ENCODE measurements at places on chromosomes 4 and X.
A peak's percentile ranks its signal among the peaks of the same experiment; 100 is the strongest.

- no peak for DNase-seq
Observed at GRCh38 chr4:2260344-2261109, 1.4 kb downstream of the MXD4 start.

- DNase-seq, result no peak
Observed at GRCh38 chrX:38799995-38800580, 1.2 kb upstream of the MID1IP1 start.

DNA sequence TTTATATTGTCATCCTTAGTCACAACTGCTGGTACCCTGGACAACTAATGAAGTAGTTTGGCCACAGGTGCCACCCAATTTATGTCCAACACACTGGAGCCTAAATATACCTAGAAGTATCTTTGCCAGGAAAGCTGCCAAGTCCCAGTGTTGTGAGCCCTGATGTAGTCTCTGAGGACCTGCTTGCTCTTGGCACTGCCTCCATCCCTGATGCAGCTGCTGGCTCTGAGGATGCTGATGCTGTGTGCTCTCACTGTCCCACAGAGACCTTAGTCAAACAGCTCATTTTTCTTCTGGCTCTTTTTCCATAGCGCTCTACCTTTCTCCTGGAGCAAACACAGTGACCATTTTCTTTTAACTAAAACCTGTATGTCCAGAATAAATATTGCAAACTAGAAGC, 1535.4 kb upstream of the ADGRL3 start:
- DNase-seq, result no peak

- no peak for DNase-seq
Observed at GRCh38 chrX:150084496-150085229, 146.4 kb upstream of the EOLA2 start.

DNA sequence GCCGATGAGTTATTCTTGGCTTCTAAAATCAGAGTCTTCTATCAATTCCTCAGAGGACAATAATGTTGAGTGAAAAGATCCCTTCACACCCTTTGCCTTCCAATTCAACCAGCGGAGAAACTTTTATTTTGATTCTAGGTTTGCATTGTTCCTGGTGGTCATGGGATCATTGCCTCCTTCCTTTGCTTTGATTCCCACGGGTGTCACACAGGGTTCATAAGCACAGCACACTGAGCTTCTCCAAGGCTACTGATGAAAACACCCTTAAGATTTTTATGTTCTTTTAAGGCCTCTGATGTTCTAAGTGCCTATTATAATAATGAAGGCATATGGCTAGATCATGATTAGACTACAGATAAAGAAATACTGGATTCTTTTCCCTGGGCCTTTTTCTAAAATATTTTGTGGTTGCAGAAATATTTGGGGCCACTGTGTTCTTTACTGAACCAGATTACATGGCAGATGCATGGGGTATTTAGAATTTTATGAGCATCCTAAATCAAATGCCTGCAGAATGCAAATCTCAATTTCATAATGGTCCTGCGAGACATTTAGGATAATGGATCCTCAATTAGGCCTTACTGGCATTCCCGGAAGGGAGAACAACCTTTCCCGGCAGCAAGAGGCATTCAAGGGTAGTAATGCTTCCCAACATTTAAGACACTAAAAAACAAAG, 43.9 kb upstream of the FGFBP2 start:
- DNase-seq, result no peak

- no peak for DNase-seq
Observed at GRCh38 chrX:104697294-104697693, 131.3 kb downstream of the IL1RAPL2 start.

DNA sequence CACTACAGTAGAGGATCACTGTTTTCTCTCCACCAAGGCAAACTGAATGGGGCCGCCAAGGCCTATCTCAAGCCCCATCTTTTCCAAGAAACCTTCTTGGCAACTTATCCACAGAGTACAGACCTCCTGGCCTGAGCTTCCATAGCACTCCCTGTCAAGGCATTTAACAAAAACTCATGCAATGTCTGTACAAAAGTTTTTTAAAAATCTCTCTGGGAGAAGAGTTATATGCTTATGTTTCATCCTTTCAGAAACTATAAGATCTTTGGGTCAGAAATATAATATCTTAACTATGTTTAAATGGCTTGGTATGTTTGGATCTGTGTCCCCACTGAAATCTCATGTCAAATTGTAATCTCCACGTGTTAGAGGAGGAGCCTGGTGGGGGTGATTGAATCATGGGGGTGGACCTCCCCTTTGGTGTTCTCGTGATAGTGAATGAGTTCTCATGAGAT, 13.6 kb downstream of the ADAMTS3 start:
- DNase-seq, result no peak

DNA sequence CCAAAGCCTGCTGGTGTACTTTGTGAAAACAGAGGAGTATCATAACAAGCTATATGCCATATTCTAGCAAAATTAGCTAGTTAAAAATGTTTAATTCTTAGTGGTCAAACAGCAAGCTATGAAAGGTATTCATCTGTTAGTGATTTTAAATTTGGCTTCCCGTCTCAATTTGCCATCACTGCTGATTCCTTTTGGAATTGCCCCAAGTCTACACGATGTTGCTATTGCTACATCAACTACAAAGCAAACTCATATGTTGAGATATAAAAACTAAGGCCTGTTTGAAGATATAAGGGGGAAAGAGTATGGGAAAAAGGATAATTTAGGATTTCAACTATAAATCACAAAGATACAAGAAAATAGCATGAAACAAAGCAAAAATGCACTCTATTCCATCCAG, 146.1 kb downstream of the COL25A1 start:
- no peak for DNase-seq

DNA sequence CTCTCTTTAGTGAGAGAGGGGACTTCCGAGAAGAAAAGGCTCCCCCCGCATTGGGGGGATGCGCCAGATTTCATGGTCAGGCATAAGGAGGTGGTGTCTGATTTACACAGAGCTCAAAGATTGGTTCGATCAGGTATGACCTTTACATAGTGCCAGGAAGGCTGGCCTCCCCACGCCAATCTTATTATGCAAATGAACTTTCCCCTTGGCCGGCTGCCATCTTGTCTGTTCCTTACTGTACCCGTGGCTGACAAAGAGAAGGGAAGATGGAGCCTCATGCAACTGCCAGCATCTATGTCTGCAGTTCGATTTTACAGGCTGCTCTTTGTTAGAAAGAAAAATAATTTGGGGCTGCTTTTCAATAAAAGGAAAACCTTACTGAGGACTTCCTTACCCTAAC, 197.2 kb downstream of the GPM6A start:
- no peak for DNase-seq

- no peak for DNase-seq
Observed at GRCh38 chr4:38846015-38846414, 10.6 kb downstream of the TLR6 start.

DNA sequence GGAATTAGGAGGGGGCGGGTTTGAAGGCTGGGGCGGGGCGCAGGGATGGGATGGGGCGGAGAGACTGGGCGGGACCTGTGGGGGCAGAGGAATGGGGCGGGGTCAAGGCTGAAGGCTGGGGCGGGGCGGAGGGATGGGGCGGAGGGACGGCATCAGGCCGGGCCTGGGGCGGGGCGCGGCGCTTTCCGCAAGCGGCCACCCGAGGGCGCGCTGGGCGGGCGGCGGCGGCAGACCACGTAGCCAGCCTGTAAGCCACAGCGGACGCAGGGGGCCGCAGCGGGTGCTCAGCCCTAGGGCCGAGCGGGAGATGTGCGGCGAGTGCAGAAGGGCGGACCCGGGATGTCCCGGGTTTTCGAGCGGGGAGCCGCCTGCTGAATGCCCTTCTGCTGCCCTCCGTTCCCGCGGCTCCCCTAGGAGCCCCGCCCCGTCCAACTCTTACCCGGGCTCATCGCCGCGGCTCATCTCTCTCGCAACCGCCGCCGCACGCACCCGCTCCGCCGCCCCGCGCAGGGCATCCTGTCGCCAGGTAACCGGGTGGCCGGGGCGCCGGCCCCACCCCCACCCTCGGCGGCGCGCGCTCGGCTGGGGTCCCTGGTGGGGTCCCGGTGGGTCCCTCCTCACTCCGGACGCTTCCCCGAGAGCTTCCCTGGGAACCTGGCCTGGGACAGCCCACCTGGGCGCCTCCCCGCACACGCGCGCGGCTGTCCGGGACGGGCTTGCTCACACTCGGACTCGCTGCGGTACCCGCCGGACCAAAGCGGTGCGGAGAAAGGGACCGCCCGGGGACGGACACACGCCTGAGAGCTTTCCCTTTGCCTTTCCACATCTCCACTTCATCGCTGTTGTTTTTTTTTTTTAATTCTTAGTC, at the start of gene CCDC110:
TSS of gene CCDC110 (minus strand) at position 499 of the 868 bp plus-strand sequence. CDS start at position 449, 50 bp downstream.
- peak; percentile 85 for DNase-seq

DNA sequence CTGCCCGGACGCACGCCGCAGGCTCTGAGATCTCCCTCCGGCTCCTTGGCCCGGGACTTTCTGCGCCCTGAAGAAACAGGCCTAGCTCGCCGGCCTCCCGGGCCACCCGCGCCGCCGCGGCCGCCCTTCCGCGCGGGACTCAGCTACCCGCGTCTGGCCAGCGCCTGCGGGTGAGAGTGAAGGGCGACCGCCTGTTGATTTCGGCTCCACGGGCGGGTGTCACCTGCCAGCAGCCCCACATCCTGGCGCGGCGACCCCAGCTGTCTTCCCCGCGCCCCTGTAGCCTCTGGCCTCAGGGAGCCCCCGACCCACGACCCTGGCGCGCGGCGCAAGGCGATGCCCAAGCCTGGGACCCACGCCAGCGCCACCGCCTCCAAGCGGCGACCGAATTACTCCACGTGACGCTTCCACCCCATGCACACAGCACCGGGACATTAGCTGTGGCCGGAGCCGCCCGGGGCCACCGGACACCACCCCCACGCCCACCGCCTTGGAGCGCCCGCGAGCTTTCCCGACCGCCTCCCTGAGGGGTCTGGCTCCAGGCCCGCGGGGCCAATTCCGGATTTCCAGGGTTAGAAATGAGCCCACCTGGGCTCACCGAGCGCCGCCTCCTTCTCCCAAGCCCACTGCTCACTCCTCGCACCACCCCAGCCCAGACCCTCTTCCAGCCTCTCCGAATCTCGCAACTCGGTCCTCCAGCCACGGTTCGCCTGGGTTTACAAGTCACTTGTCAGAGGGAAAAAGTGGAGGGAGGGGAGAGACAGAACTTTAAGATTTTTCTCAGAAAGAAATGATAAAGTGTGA, 10.2 kb downstream of the ARX start:
- DNase-seq, result no peak

- no peak for DNase-seq
Observed at GRCh38 chr4:184384810-184385557, 89.4 kb downstream of the IRF2 start.

DNA sequence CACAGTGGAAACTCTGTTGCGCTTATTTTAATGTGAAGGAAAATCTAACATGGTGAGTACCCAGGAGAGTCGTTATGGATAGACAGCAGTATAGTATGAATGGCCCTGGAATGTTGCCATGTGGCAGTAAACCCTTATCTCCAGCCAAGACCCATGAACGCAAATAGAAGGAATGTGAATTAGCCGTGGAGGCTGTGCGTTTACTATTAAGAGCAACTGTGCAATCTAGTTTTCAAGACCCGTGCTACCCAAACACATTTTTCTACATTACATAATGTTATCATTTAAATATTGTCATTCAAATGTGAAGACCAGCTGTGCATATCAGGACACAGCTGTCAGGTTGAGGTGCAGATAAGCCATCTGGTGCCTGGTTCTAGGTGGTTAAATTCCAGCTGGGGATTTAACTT, 13.3 kb upstream of the AGA start:
- no peak for DNase-seq

DNA sequence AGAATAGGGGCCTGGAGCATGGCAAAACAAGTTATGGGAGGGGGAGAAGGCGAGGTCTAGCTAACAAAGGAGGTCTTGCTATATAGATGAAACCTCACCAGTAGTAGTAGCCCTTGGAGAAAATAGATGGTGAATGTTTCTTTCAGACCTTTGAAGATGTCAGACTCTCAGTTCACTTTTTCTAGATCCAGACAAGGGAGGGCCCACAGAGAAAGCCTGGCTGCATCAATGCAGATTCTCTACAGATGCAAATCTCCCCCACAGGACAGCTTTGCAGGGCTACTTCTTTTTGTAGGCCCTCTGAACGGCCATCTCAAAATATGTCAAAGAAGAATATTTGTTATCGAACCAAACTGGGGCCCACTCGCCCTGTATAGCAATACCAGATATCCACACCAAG, 159.7 kb downstream of the ANK2 start:
- no peak for DNase-seq

- no peak for DNase-seq
Observed at GRCh38 chr4:77861495-77861894, 1.1 kb upstream of the MRPL1 start.

DNA sequence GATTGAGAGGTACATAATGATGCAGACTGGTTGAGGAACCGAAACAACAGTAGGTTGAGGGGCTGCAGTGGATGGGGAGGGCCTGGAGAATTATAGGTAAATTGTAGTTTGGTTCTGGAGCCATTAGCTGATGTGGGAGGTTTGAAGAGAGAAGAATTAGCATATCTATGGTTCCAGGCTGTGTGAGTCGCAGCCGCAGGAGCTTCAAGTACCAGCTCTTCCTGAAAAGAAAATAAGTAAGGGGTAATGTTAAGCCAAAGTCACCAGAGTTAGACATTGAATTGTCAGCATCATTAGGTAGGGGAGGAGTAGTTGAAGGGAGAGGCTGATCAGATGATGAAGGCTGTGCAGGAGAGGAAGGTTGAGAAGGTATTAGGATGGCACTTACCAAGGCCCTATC, 29.5 kb downstream of the PF4 start:
- DNase-seq, result no peak

DNA sequence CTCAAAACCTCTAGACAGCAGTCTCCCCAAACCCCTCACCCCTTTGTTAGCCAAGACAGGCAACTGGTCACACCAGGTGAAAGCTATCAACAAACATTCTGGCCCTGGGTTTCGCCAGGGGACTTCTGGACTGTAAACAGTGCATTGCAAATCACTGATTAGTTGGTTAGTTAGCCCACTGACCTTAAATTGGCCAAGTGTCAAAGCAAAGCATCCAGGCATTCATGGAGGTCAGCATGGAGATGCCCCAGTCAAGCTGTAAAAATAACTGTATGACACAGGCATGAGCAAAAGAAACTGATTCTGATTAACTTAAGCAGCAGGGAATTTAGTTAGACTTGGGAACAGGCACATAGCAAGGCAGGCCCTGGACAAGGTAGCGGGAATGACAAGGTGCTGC, 156.0 kb upstream of the TTC29 start:
- DNase-seq, result no peak

GRCh38 chrX:68874076-68874475, 45.3 kb downstream of the EFNB1 start:
- no peak for DNase-seq

- DNase-seq, result no peak
Observed at GRCh38 chr4:1883583-1883982, 12.4 kb downstream of the NSD2 start.

- DNase-seq, result peak; percentile 47
Observed at GRCh38 chr4:110211007-110211769, 12.8 kb upstream of the ELOVL6 start.

GRCh38 chrX:19563327-19563726, 48.0 kb upstream of the MAP3K15 start:
- DNase-seq, result no peak

GRCh38 chr4:55907469-55907868, 41.3 kb upstream of the CEP135 start:
- DNase-seq, result no peak

Measured in inflammatory macrophage (primary cell).